ENCODE measurements at places on chromosomes 7 and 10.

GRCh38 chr10:35424680-35425285 is 88.5 kb downstream of the CCNY start:
- no peak for DNase-seq

DNA sequence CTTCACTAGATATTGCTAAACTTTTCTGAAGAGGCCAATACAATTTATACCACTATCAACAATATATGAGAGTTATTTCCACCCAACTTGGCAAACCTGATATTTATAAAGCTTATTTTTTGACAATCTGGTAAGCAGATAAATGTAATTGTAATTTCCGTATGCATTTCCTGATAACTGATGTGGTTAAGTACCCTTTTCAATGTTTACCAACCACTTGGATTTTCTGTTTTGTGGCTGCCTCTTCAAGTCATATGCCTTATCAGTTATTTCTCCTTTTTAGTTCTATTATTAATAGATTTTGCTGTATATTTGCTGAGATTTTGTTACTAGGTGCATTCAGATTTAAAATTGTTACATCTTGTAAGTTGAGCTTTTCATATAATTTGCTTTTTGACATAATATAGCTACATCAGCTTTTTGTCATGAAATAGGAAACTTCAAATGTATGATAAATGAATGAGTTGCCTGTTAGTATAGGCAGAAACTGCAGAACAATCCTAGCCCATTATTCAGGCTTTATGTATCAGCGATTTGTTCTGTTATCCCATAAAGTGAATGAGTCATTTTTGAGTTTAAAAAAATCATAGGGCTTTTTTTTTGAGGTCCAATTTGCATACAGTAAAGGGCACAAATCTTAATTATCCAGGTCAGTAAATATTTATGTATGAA is 11.5 kb downstream of the SGPL1 start:
- no peak for DNase-seq

DNA sequence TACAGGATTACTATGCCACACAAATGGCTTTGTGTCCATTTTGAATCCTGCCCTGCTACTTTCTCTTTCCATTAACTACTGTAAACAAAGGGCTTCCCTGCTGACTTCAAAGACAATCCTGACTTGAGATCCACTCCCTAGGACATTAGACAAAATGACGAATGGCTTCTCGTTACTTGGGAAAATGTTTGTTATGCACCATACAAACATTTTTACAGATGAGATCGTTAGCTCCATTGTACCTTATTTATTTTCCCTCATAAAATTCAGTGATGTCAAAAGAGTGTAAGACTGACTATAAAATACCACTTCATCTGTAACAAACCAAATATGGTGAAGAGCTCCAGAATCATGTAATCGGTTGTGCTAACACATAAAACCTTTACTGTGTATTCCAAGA is 121.8 kb downstream of the CD36 start:
- DNase-seq, result no peak

GRCh38 chr7:112021379-112022044 is 184.7 kb downstream of the DOCK4 start:
- no peak for DNase-seq

DNA sequence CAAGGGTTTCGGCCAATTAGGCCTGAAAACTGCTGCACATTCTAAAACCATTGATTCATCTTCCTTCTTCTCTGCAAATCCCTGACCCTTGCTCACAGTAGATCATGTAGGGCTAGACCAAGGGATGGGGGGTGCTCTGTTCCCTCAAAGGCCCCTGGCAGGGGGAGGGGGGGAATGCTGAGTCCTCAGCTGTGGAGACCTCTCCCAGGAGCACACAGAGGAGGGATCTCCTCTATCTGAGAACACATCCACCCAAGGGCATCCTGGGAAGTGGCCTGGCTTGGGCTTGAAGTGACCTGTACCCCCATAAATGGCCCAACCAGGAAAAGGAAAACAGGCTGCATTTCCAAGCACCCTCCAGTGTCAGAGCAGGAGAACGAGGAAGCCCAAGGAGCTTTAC is 1.0 kb upstream of the CDHR1 start:
- no peak for DNase-seq

- DNase-seq, result no peak
Observed at GRCh38 chr10:21260066-21260465, 265.4 kb downstream of the SKIDA1 start.

- DNase-seq, result no peak
Observed at GRCh38 chr7:22864855-22865601, 42.4 kb upstream of the TOMM7 start.

- DNase-seq, result no peak
Observed at GRCh38 chr10:105358911-105359310, 717.8 kb downstream of the SORCS3 start.

DNA sequence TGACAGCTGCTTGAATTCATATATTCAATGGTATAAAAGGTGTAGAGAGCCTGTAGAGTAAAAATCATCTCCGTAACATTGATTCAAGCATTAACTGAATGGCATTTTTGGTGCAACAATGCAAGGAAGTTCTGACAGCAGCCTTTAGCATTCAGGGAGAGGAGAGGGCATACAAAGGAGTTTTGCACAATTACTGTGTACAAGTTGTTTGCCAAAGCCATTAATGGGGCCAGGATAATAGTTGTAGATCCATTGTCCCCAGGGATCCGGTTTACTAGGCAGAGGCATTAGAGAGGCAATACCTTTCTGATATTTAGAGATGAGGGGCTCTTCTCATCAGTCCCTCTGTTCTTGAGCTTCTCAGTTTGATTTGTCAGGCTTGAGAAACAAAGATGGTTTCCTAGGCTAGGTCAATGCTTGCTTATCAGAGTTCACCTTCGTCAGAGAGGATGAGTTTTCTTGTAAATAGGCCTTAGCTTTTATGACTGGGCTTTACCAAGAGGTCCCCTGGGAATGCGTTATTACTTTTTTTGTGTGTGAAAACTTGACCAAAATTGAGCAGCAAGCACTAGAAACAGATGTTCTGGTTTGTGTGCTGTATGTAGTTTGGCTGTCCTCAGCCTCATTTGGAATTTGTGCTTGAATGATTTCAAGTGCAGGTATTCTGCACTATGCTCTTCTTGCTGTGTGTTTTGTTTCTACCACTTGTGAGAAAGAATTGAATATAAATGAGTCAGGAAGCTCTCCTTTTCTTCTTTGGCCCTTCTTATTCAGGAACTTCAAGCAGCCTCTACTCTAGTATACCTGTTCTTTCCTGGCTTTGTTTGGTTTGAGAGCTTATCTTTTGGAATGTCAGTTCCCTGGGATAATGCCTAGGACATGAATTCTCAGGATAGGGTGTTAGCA is 32.0 kb downstream of the SND1 start:
- DNase-seq, result no peak

- no peak for DNase-seq
Observed at GRCh38 chr7:5633161-5634106, 148.0 kb downstream of the RNF216 start.

DNA sequence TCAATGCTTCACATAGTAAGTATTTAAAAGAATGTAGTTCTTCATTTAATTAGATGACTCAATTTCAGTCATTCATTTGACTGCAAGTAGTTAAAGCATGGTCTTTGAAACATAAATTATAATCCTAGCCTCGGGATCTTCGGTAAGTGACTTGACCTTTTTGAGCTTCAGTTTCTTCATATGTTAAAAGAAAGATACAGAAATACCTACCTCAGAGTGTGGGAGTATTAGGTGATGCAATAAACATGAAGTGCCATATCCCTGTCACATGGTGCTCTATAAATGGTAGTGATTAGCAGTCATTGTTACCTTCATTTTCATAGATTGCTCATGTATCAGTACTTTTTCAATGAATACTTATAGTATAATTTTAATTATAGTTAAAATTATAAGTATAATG is 31.2 kb upstream of the UMAD1 start:
- DNase-seq, result no peak

DNA sequence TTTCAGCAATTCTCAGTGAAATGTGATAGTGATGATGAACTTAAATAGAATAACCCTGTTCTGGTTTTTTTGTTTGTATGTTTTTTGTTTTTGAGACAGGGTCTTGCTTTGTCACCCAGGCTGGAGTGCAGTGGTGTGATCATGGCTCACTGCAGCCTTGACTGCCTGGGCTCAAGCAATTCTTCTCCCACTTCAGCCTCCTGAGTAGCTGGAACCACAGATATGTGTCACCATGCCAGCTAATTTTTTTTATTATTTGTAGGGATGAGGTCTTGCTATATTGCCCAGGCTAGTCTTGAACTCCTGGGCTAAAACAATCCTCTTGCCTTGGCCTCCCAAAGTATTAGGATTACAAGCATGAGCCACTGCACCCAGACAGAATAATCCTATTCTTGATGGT is 14.3 kb upstream of the COL17A1 start:
- DNase-seq, result no peak

- DNase-seq, result no peak
Observed at GRCh38 chr10:79246606-79247275, 100.5 kb upstream of the PPIF start.

DNA sequence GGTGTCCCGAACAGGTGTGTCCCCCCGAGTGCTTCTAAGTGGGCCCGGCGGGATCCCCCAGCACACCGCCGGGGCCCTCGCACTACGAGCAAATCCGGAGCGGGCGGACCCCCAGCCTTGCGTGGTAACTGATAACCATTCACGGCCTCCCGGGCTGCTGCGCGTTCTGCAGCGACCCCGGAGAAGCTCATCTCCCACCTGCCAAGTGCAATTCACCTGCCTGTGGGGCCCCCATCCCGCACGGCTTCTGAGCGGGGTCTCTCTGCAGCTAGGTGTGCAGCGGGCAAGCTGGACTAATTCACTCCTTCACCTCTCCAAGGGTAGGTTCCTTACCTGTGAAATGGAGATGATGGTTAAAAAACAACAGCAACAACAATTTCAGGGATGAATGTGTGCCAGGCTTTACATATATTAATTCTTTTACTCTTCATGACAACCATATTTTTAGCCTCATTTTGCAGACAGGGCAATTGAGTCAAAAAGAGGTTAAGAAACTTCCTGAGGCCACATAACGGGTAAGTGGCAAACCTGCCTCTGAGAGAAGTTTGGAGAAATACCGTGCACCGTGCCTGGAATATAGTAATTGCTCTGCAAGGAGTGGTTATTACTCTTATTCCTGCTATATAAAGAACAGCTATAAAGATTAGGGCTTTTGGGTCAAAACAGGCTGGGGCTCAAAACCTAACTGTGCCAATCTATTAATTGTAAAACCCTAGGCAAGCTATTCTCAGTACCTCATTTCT is 652 bp upstream of the PODXL start:
- DNase-seq, result no peak

- no peak for DNase-seq
Observed at GRCh38 chr10:614139-614711, 75.2 kb downstream of the DIP2C start.

DNA sequence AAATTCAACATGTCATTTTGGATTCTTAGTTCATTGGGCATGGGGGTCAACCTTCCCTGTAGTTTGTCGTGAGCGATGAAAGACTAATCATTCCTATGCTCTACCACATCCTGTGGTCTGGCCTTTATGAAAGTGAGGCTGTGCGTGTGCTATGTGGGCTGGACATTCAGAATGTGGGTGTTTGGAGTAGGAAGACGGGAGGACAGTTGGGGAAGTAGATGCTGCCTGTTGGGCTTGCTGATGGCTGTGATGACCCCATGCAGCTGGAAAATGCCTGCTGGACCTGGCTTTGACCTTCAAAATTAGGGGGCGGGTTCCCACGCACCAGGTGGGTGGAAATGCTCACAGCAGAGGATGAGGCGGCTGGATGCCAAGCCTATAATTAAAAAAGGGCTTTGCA is 90.9 kb upstream of the MKI67 start:
- no peak for DNase-seq

- no peak for DNase-seq
Observed at GRCh38 chr7:120924837-120925236, 25.7 kb upstream of the ING3 start.

DNA sequence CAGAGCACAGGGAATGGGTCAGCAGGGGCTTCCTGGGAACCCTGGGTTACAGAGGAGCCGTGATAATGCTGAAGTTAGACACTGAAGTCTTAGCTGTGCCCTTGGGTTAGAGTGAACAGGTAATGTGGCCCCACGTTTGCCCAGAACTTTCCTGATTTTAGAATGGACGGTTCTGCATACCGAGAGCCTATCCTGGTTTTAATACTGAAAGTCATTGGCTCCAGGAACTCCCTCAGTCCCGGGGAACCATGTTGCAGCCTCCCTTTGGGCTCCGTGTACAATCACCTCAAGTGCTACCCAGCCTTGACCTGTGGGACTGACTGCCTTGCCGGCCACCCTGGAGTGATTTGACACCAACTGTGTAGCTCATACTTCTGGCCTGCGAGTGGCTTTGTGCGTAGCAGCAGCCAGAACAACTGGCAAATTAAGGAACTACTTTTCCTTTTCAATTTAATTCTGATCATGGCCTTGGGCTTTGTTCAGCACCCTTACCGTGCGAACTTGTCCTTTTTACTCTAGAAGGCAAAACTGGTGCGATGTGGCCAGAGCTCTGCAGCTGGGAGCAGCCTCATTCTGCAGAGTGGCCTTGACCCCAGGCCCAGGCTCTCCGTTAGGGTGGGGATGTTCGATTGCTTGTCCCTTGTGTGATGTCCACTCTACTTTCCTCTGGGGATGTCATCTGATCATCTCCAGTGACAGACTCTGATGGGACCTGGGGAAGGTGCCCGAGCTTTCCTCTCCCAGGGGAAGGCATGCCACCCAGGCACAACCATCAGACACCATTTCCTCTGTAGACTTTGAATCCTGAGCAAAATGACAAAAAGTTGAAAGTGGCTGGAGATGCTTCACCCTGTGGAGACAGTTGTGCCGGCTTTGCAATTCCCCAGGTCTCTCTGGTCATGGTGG is 265.9 kb downstream of the GLRX3 start:
- DNase-seq, result no peak

- no peak for DNase-seq
Observed at GRCh38 chr10:103123282-103124024, 69.6 kb downstream of the NT5C2 start.

GRCh38 chr10:65348637-65349036 is 1577.2 kb upstream of the LRRTM3 start:
- DNase-seq, result no peak

DNA sequence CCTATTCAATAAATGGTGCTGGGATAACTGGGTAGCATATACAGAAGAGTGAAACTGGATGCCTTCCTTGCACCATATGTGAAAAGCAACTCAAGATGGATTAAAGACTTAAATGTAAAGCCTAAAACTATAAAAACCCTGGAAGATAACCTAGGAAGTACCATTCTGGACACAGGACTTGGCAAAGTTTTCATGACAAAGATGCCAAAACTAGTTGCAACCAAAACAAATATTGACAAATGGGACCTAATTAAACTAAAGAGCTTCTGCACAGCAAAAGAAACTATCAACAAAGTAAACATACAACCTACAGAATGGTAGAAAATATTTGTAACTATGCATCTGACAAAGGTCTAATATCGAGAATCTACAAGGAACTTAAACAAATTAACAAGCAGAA is 129.1 kb upstream of the CTBP2 start:
- DNase-seq, result no peak

- DNase-seq, result no peak
Observed at GRCh38 chr7:131145026-131145425, 182.7 kb upstream of the MKLN1 start.

DNA sequence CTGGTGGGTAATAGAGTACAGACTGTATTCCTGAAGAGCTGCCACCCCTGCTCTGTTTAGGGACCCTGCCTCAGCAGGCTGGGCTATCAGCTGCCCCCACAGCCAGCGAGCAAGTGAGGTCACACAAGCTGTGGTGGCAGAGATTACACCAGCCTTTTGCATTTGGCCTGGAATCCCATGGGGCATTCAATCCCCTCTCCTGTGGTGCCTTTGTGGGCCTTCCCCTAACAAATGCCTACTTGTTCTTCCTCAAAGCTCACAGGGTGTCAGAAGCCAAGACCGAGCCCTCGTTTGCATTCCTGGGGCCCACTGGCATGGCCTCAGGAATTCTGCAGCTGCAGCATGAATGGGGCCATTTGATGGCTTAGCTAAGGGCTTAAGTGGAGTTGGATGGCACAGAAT is 212.7 kb upstream of the PHYHIPL start:
- no peak for DNase-seq
